ENCODE measurements at places on chromosomes 2 and 18. TPM values are rescaled to one million over a fixed set of nuclear protein-coding genes. Genes with fewer than 3 reads are reported as not detected.
A peak's percentile ranks its signal among the peaks of the same experiment; 100 is the strongest.

DNA sequence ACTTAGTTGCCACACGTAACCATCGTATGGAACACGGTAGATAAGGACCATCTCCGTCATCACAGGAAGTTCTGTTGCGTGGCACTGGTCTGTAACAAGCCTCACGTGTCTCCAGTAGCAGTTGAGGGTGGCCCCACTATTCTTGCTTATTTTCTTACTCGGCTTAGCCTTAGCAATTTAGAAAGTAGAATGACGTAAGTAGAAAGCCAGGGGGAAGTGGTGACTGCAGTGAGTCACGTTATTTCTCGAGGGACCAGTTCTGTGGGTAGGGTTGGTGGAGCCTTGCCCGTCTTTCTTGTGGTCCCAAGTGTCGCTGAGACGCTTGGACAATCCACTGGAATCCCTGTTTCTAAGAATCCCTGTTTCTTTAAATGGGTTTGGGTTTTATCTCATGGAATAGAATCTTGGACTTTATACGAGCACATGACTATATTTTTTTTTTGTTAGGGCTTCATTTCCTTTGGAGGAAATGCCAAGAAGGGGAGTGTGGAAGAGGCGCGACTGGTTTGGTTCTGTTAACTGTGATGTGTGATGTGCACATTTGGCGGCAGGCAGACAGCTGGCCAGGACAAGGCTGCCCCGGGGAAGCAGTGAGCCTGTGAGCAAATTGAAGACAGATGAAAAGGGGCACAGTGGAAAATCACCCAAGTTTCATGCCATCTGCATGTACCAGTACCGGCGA lies 96.2 kb downstream of the CABLES1 start:
- DNase-seq, result peak; percentile 97

DNA sequence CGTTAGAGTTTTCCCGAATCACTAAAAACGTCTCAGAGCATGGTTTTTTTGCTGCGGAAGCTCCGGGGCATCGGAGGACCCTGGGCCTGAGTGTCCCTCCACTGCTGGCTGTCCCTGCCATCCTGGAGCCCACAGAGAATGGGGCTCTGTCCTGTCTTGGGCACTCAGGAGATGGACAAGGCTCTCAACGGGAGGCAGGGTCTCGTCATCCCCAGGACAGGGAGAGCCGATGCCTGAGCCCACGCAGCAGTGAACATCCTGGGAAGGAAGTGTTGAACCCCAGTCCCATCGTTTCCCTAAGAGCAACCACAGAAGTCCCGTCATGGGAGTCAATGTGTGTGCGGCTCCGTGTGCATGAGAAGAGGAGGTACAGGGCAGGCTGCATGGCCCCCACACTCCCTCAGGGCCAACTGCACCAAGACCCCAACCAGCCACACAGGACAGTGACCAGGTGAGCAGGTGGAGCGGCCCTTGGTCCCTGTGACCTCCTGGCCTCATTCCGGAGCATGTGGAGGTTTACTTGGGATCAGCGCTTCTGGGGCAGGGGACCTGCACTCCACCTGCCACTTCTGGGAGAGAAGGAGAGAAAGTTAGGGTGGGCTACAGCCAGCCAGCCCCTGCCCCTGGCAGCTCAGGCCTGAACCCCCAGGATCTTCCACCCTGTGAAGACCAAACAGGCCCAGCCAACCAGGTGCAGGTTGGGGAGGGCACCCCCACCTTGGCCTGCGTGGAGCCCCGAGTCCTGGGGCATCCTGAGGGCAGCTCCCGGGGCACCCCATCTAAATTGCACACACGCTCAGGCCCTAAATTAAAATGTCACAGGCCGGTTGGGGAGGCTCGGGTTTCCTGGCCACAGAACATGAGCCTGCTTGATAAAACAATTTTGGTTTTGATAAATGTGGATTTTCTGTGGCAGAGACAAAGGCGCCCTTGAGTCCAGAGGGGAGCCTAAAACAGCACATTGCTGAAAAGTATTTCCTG lies 3.1 kb upstream of the SNED1 start:
- no peak for DNase-seq

DNA sequence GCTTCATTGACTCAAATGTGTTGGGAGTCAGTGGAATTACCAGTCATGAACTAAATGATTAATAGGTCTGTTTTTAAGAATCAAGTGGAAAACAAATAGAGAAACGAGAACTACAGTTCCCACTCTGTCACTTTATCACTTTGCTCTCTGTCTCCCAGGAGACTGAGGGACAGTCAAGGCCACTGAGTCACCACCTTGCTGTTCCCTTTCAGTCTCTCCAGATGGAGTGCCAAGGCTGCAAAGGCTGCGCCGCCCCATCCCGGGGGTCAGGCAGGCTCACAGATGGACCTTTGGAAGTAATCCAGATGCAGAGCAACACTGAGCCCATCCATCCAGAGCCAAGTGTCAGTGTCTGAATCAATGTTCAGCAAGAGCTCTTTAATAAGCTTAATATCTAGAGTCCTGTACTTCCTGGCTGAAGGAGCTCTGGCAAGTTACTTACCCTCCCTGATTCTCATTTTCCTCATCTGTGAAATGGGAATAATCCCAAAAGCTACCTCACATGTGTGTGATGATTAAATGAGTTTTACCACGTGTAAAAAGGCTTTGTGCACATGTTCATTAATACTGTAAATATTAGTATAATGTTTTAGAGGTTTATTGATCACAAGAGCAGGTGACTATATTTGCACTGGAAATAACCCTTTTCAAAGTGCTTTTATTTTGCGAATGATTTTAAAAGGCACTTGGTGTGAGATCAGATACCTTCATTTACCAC lies 43.0 kb upstream of the EFEMP1 start:
- peak; percentile 97 for DNase-seq

DNA sequence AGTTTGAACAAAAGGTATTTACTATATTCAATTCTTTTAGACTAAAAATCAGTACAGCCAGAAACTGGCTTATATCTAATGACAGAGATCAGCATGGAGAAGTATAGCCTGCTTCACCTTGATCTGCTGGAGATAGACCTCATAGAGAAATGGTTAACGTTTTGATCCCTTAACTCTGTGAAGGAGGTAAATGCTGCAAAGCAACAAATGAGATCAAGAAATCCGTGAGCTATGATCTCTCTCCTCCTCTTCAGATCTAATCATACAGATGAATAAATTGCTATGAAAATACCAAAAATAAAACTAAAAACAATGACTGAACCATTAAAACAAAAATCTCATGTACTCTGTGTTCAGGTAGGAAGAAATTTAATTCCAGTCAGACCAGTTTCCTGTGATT lies 42.8 kb downstream of the KLHL14 start:
- DNase-seq, result no peak

DNA sequence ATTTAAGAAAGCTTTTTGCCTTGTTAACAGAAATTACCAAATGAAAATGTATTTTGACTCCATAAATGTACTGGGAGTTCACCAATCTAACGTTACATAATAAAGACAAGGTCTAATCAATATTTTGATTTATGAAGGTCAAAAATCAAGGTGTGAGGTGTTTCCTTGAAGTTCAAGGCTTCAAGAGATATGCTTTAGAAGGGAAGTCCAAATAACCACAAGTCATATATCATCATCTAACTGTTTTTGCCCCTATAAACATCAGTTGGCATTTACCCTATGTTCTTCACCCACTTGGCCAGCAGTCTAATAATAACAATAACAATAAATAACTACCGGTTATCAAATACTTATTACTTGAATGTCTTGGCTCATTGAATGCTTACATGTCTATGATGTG lies 196.1 kb upstream of the ID2 start:
- DNase-seq, result no peak

- no peak for DNase-seq
Observed at GRCh38 chr2:54881759-54882158, 158.3 kb downstream of the EML6 start.

DNA sequence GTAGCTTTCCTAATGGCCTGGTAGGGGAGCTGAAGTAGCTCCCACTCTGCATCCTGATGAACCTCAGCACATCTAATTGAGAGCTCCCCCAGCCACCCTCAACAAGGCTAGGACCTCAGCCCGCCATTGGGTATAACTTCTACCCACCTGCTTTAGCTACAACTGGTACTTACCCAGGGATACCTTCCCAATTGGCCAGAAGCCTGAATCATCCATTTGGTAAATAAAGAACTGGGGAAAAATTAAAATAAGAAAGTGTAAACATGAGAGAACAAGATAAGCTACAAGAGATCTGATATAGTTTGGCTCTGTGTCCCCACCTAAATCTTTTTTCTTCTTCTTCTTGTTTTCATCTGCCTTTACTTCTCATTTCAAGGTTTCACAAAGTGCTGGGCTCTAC lies 372.0 kb downstream of the CMPK2 start:
- DNase-seq, result no peak

- DNase-seq, result no peak
Observed at GRCh38 chr2:235928751-235929370, 239.3 kb downstream of the GBX2 start.

- no peak for DNase-seq
Observed at GRCh38 chr2:9573840-9574239, 18.2 kb upstream of the ADAM17 start.

The SPEG gene
- polyA plus RNA-seq, result 3.5 TPM

The POU3F3 gene
- not detected for polyA plus RNA-seq

The CERKL gene
- not detected for polyA plus RNA-seq

The OSR1 gene
- not detected for polyA plus RNA-seq
